GM19239 (cell line): ENCODE measurements at places on chromosomes 7 and 10.

- DNase-seq: no peak
Measured at GRCh38 chr10:10798864-10799192, 218.8 kb upstream of the CELF2 start.

DNA sequence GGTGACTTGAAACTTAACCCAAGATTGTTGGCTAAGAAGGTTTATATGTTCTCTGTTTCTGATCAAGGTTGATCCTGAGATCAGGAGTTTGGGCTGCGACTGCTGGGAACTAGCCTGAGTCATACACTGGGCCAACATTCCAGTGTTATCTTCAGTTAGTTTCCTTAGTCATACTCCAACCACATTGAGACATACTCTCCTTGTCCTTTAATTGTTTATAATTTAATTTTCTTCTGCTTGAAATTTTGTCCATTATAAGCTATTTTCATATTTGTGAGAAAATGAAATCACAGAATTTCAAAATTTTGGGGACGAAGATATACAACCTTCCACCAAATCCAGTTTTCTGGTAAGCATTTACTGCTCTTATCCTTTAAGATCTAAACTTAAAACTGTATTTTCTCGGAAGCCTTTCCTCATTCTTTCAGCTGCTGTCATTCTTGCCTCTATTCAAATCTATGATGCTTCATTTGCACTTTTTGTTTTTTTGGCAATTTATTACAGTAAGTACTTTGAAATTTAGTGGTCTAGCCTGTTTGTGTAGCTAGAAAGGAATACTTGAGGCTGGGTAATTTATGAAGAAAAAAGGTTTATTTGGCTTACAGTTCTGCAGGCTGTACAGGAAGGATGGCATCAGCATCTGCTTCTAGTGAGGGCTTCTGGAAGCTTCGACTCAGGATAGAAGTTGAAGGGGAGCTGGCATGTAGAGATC lies 63.4 kb upstream of the POT1 start:
- DNase-seq: no peak

DNA sequence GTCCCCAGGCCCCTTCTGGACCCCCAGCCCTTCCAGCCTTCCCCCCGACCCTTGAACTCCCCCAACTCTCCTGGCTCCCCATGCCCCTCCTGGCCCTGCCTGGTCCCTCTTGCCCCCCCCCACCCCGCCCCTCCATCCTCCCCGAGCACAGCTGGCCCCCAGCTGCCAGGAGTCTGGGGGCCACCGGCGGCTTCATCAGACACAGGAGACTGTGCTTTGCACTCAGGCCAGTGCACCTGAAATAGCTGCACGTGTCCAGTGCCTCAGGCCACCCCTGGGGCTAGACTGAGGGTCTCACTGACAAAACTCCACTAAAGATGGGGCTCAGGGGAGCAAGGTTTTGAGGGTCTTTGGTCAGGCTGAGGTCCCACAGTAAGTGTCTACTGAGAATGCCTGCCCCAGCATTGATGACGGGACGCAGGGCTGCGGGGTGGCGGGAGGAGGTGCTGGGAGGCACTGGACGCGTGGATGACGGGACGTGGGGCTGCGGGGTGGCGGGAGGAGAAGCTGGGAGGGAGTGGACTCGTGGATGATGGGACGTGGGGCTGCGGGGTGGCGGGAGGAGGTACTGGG lies 6.5 kb downstream of the FOXL3 start:
- DNase-seq: no peak

DNA sequence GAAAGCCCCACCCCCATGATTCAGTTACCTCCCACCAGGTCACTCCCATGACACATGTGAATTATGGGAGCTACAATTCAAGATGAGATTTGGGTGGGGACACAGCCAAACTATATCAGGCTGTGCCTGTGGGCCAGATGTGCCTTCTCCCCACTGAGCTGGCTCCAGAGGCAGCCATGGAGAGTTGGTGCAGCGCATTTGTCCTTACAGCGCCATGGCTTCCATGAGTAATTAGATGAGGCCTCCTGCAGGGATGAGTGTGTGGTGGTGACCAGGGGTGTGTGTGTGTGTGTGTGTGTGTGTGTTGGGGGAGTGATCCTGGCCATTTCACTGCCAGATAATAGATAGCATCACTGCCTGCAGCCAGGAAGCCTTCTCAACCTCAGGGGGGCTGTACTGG lies 94.6 kb downstream of the FANK1 start:
- no peak for DNase-seq

- DNase-seq: no peak
Measured at GRCh38 chr7:35313575-35313974, 59.7 kb upstream of the TBX20 start.

DNA sequence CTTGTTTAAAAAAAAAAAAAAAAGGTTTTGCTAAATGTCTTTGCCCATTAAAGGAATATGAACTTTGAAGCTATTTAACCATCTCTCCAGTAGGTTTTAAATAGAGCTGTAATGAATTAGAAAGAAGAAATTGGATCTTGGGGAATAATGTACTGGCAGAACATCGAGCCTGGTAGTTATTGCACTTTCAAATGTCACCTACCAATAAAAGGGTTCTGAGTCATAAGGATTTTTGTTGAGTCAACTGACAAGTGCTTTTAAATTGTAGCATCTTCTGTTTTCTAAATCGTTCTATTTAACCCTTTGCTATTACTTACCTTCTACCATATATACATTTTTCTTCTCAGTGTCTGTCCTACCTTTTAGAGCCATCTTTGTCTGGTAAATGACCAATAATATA lies 10.7 kb downstream of the CUTC start:
- DNase-seq: no peak

- no peak for DNase-seq
Measured at GRCh38 chr10:125878957-125879835, 1.9 kb downstream of the DHX32 start.

- no peak for DNase-seq
Measured at GRCh38 chr7:157498657-157499056, 161.9 kb downstream of the DNAJB6 start.

GRCh38 chr10:105185161-105185560 lies 544.1 kb downstream of the SORCS3 start:
- DNase-seq: no peak

DNA sequence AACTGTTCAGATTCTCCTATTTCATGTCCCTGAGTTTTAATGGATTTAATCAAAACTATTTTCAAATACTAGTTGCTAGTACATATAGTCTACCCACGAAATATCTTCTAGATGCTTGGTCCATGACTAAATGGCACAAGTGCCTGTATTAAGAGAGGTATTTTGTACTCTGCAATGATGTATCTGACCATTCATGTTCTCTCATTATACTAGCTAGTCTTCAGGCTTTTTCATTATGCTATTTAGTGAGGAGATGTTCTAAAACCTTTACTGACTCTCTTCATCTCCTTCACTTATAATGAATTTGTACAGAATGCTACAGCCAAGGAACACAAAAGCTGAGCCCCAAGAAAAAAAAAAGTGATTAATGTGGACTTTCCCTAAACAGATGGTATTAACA lies 222.5 kb downstream of the AHR start:
- DNase-seq: no peak

GRCh38 chr7:115340828-115341227 lies 418.9 kb downstream of the MDFIC start:
- no peak for DNase-seq

DNA sequence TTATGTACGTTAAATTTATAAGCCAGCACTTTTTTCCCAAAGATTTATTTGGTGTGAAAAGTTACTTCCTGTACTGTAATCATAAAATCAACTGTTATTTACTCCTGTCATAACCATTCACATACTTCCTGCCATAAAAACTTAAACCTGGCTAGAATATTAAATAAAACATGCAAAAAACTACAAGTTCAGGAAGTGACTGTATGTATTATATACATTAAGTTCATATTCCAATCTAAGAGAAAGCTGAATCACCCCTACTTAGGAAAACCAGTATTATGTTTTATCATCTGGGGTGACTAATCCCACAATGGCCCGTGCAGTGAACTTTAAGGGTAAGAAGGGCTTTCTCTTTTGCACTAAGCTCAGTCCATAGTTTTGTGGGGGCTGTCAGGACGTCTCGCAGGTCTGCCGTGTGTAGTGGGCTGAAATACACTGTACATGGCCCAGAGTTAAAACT lies 183.7 kb upstream of the KLF14 start:
- no peak for DNase-seq

DNA sequence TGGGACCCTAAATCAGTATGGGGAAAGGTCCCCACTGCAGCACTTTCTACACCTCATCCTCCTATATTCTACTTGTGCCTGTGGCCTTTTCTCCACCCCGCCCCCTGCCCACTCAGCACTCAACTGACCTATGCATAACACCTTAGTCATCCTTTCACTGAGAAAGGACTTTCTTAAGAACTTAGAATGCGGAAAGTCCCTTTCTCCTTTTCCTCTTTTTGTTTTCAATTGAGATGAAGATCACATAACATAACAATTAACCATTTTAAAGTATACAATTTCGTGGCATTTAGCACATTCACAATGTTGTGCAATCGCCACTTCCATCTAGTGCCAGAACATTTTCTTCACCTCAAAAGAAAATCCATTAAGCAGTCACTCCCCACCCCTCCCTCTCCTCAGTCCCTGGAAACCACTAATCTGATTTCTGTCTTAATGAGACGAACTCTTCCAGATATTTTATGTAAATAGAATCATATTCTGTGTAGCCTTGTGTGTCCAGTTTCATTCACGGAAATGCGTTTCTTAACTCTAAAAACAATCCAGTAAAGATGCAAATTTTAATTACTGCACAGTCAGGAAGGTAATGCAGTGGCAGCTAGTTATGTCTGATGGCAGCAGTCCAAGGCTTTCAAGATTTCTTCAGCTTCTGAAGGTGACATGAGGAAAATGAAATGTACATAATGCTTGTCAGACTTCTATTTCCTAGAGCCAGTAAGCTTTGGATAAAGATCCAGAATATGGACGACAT lies 41.7 kb downstream of the FAS start:
- no peak for DNase-seq

DNA sequence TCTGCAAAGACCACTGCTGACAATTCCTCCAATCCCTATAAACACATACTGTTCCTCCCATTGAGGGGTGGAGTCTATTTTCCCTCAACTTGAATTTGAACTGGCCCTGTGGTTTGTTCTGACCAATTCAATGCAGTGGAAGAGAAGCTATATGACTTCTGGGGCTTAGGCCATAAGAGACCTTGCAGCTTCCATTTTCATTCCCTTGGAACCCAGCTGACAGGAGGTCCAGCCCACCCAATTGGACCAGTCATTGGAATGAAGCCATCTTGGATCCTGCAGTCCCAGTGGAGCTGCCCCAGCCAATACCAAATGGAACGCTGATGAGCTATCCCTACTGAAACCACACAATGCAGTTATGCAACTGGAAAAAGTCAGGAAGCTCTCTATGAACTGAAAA lies 8.9 kb upstream of the TMED4 start:
- DNase-seq: no peak

GRCh38 chr7:22549051-22549450 lies 49.1 kb upstream of the STEAP1B start:
- DNase-seq: no peak

DNA sequence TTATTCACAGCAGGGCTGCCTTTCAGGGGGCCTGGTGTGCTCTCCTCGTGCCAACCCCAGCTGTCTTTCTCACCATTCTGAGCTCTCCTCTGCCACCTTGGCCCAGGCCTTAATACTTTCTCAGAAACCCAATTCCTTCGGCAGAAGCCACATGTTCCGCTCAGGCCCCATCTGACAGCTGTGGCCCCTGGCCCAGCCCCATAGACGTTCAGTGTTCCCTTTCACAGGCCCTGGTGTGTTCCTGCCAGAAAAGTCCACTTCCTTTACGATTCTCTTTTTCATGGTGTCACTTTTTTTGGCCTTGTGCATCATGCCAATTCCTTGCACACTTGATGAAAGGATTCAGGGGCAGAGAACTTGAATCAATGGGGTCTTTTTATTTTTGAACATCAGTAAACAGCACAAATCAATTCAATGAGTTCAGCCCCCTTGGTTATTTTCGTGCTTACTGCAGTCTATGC lies 15.9 kb upstream of the GPNMB start:
- no peak for DNase-seq

GRCh38 chr10:14904316-14904732 lies 25.7 kb downstream of the SUV39H2 start:
- no peak for DNase-seq

DNA sequence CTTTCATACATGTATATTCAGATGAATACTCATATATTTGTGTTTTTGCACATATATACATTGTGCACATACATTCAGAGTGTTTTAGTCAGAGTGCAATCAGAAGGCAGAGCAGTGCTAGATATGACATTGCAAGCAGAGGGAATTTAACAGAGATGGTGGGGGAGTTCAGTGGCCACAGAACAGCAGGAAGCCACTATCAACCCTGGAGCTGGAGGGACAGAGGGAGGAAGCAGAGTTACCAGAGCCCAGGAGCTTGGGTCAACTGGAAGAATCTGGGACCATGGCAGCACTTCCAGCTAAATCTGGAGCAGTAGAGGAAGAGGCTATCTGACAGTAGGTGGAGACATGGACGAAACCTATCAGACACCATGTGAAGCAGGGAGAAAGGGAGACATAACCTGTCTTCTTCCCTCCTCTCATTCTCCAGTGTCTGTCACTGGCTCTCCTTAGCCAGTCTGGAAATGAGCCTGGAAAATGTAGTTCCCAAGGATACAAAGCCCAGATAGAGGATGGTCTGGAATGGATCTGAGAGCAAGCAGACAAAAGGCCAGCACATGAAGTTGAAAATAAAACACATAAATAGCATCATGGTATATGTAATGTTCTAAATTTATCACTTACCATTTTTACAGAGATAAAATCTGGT lies 33.6 kb upstream of the HERPUD2 start:
- DNase-seq: no peak

DNA sequence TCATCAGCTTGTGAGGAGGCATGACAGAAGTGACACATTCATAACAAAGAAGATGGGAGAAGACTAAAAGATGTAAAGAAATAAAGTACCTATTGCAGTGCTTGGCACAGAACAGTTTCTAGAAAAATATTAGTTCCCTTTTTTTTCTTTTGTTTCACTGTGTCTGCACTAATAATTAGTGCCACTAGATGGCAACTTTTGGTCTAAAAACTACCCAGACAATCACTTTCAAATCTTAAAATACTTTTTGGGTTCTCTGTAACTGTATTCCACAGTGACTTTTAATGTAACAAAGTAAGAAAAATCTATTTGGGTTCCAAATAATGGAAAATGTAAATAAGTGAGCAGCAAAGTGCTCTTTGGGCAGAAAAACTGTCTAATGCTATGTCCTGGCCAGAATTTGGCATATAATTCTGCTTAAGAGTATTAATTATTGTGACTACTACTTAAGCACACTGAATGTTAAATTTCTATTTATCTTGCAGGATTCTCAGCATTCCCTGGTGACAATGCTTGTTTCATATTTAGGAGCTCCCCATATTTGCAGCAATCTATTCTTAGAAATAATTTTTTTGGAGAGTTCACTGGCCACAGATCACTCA lies 134.8 kb upstream of the KIF5B start:
- no peak for DNase-seq
